ENCODE measurements at places on chromosomes 1 and 21.

DNA sequence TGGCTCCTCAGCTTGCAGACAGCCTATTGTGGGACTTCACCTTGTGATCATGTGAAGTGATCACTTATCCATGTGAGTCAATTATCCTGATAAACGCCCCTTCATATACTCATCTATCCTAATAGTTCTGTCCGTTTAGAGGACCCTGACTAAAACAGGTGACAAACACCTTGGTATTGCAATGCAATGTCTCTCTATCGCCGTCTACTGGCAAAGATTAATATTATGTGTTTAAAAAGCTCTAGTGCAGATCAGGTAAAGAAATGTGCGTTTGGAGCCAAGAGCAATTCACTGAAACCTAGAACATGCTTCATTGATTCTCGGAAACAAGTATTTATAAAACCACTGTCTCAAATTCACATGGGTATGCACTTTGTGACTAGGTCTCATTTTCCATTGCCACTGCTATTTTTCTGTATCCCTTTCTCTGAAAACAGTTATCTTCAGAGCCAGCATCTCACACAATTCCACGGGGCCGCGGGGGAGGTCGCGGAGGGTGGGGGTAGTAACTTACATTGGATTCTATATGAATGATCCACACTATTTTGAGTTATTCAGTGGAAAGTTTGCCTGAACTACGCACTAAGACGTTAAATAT, 554.6 kb upstream of the NCAM2 start:
- DNase-seq, result no peak

GRCh38 chr1:232045139-232045994, 418.8 kb downstream of the DISC1 start:
- DNase-seq, result no peak

DNA sequence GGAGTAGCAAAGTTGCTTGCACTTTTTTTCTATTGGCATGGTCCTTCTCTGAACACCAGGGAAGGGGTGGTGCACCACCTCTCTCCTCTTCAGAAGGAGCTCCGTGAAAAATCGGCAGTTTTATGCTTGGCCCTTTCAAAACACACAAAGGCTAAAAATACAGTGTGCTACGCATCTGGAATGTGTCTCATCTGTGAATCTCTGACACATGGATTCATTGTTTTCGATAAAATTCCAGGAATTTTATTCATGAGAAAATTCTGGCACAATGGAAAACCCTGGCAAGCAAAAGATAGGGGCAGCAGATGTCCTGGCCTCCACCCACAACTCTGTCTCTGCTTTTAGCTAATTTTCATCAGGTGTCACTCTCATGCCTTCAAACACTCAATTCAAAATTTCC, 42.9 kb downstream of the ERG start:
- no peak for DNase-seq

DNA sequence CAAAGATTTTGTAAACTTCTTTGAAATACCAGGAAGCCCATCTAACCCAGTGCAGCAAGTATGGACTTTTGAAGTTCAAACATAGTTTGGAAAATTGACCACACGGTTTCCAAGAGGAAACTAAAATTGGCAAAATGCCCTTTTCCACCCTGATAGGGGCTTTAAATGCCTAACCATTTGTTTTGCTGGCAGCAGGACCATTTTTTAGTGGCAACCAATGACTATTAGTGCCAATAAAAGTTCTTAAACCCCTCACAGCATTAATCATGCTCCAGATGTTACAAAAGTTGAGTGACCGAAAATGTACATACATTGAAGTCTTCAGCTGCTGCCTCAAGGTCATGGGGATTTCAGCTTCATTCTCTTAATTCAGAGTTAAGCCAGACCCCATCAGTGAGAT, 46.4 kb upstream of the ENAH start:
- DNase-seq, result no peak

DNA sequence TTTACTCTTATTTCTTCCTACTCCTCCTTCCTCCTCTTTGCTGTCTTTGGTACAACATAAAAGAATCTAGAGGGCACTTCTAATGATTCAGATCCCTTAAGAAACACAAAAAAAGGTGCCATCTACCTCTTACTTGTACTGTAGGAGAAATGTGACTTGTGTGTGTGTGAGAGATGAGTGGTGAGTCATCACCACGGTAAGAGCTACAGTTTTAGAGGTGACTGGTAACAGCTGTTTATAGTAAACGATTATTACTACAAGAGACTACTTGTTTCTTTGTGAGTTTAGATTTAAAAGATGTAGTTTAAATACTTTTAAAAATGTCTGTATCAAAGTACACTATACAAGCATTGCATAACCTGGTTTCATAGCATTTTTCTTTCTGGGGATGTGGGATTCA, 40.4 kb downstream of the SLC35D1 start:
- no peak for DNase-seq

- no peak for DNase-seq
Observed at GRCh38 chr1:244239261-244239770, 188.2 kb downstream of the ZBTB18 start.
